SK-N-MC (cell line): ENCODE measurements at places on chromosomes 13 and 19.

GRCh38 chr13:26445092-26445491 lies 112.4 kb upstream of the WASF3 start:
- no peak for DNase-seq

GRCh38 chr19:33766623-33767022 lies 30.0 kb upstream of the KCTD15 start:
- no peak for DNase-seq

DNA sequence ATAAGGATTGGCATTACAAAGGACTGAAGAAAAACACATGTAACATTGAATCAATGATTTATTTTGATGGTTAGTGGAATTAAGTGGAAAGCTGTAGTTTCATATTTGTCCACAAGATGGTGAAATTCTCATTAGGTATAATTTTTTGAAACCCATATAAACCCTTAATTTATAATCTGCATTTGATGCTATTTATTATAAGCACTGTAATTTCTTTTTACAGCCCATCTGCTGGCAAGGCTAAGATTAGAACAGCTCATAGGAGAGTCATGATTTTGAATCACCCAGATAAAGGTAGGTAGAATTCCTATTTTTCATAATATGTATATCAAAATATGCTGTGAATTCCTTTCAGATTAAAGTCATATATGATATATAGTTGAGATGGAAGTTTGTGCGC lies 62.2 kb downstream of the DNAJC15 start:
- peak; percentile 14 for DNase-seq

GRCh38 chr13:38103851-38104250 lies 234.3 kb upstream of the TRPC4 start:
- no peak for DNase-seq

DNA sequence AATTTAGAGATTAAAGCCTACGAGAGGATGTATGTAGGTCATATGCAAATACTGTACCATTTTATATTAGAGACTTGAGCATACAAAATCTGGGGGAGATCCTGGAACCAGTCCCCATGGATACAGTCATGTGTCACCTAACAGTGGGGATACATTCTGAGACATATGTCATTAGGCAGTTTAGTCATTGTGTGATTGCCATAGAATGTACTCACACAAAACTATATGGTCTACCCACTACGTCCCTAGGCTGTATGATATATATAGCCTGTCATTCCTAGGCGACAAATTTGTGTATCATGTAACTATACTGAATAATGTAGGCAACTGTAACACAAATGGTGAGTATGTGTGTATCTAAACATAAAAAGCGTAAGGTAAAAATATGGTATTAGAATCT lies 62.8 kb downstream of the WDFY2 start:
- no peak for DNase-seq

DNA sequence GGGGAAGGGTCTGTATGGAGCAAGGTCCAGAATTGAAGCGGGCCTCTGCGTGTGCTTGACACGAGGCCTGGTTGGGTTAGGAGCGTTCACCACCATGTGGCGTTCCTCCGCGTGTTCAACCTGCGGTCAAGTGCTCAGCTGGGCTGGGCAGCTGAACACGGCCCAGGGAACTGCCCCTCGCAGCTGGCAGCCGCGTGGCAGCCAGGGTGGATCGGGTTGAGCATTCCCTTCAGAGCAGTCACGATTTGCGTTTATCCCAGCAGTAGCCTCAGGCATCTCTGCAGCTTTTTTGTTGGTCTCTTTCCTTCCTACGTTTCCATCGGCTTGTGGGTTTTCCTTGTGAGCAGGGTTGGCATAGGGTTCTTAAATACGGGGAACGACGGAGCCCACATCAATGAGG lies 28.7 kb upstream of the F2RL3 start:
- no peak for DNase-seq

- DNase-seq: no peak
Measured at GRCh38 chr13:28964803-28965202, 144.7 kb downstream of the MTUS2 start.

DNA sequence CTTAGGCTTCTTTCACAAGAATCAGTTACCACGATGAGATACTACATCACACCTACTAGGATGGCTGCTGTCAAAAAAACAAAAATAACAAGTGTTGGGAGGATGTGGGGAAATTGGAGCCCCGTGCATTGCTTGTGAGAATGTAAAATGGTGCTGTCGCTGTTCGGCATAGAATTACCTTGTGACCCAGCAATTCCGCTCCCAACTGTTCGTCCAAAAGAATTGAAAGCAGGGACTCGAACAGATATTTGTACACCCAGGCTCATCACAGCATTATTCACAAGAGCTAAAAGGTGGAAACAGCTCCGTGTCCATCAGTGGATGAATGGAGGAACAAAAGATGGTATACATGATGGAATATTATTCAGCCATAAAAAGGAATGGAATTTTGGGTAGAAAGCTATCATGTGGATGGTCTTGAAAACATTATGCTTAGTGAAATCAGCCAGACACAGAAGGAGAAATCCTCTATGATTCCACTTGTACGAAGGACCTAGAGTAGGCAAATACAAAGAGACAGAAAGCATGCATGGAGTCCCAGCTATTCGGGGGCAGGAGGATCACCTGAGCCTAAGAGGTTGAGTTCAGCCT lies 23.4 kb downstream of the PAK4 start:
- no peak for DNase-seq

DNA sequence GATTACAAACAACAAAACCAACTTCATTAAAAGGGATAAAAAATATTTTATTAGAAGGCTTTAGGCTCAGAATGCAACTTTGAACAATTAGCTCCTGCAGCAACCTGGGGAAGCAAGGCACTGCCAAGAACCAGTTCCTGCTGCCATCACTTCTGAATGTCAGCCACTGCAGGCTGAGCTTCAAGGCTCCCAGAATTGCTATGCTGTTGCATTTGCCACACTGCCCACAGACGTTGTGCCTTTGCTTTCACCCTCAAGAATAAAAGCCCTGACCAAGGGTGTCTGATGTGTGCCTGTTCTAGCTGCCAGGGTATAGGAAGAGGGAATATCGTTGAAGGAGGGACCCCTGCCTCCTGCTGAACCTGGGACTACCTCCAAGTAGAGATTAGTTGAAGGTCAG lies 238.4 kb downstream of the ITGBL1 start:
- DNase-seq: no peak
